ENCODE measurements at places on chromosomes 16 and 17. TPM values are rescaled to one million over a fixed set of nuclear protein-coding genes. Genes with fewer than 3 reads are reported as not detected.

DNA sequence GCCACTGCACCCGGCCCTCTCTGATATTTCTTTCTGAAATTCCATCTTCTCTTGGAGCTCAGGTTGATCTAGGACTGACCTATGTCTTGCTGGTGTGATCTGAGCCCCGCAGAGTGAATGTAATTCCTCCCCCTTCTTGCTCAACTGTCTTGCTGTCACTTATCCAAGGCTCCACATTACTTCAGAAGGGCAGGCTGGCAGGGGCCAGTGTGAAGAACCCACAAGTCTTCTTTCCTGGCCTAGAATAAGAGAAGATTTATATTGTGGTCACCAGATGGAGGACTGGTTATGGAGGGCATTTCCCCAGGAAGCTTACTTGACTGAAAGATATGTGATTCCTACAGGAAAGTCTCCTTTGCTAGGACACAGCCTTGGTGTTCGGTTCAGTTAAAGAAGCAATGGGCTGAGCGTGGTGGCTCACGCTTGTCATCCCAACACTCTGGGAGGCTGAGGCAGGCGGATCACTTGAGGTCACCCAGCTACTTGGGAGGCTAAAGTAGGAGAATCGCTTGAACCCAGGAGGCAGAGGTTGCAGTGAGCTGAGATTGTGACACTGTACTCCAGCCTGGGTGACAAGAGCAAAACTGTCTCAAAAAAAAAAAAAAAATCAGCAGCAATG, 13.4 kb downstream of the ITGAL start:
- no peaks in the 10 kb centered on the region for H3K36me3 ChIP-seq
- no peak overlapping the region for H3K4me3 ChIP-seq
- no peaks in the 10 kb centered on the region for H3K27me3 ChIP-seq

GRCh38 chr17:75723171-75723930, 2.1 kb downstream of the ITGB4 start:
- no peak overlapping the region for H3K27ac ChIP-seq
- H3K4me1 ChIP-seq: no peaks in the 10 kb centered on the region
- H3K4me3 ChIP-seq: no peak overlapping the region
- no peaks in the 10 kb centered on the region for H3K27me3 ChIP-seq
- H3K36me3 ChIP-seq: no peaks in the 10 kb centered on the region

Gene SOX9
- 30.3 TPM for total RNA-seq

DNA sequence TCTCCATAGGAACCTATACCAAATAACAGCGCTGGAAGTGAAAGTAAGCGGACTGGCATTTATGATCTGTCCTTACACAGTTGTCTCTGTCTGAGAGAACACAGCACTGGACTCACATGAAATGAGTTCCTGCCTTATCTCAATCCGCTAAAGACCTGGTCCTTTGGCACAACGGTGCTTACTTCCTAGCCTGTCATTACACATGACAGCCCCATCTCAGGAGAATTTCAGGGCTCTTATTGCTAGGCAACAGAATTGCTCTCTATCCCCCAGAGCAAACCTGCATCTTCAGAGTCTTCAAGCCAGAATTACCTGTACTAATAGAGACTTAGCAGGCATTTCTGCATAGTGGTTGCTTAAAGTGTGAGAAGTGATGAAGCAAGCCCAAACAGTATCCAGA, 4.3 kb downstream of the KCNJ2 start:
- H3K36me3 ChIP-seq: no peaks in the 10 kb centered on the region
- H3K27me3 ChIP-seq: no peaks in the 10 kb centered on the region
- no peak overlapping the region for H3K27ac ChIP-seq
- H3K4me3 ChIP-seq: no peak overlapping the region

DNA sequence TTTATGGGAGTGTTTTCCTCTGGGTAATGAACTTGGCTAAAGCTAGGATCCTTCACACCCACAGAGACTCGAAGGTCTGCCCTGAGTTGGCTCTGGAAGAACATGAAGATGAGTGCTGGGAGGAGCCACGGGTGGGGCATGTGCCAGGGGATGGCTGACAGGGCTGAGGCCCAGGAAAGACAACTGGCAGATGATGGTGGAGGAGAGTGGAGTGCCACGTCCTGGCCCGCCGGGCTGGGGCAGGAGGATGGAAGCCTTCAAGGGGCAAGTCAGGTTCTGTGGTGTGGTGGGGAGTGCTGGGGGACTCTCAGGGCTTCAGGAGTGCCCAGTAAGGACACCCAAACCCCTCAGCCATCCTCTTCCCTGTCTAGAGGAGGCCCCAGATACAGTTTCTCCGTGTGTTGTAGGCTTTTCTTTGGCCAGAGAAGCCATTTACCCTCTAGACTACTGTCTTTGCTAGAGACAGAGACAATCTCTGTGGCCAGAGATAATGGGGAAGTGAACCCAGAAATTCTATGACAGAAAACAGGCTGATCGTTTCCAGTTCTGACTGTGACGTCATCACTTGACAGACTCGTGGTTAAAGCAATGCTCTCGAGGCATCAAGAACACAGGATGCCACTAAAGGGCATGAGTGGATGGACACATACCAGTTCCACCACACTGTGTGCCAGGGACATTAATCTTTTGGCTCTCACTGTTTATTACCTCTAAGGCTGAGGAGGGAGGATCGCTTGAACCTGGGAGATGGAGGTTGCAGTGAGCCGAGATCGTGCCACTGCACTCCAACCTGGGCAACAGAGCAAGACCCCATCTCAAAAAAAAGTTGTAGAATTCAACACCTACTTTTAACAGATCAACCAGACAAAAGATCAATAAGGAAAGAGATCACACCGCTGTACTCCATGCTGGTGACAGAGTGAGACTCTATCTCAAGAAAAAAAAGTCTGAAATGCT, 18.6 kb upstream of the SLC5A10 start:
- no peaks in the 10 kb centered on the region for H3K4me1 ChIP-seq
- no peak overlapping the region for H3K27ac ChIP-seq
- no peak overlapping the region for H3K4me3 ChIP-seq

- DNase-seq: no peak
- H3K4me3 ChIP-seq: no peak overlapping the region
- peaks cover 22% of the 10 kb centered on the region for H3K36me3 ChIP-seq
- no peak overlapping the region for H3K27ac ChIP-seq
Observed at GRCh38 chr17:81589612-81590011, 37.5 kb upstream of the FAAP100 start.

GRCh38 chr17:4998732-4999429, 1.1 kb downstream of the KIF1C start:
- DNase-seq: peak; percentile 54
- peak overlapping the region; percentile 78 for H3K4me3 ChIP-seq
- peaks cover 18% of the 10 kb centered on the region for H3K4me1 ChIP-seq
- H3K27me3 ChIP-seq: no peaks in the 10 kb centered on the region

DNA sequence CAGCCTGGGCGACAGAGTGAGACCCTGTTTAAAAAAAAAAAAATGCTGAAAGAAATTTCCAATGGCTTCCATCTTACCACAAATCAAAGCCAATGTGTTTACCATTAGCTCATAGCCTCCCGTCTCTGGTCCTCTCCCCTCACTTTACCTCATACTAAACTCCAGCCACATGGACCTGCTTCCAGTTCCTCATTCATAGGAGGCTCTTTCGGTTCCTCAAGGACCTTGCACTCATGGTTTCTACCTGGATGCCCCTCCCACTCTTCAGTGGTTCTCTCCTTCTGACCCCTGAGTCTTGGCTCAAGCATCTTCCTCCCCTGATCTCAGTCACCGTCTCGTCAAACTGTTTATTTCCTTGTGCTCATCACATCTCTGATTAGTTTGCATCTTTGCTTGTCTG, 3.8 kb upstream of the DEF8 start:
- H3K27me3 ChIP-seq: no peaks in the 10 kb centered on the region
- H3K4me3 ChIP-seq: no peak overlapping the region
- peak overlapping the region; percentile 42 for H3K27ac ChIP-seq
- DNase-seq: peak; percentile 75
- H3K4me1 ChIP-seq: peaks cover 45% of the 10 kb centered on the region
- H3K36me3 ChIP-seq: peaks cover 6% of the 10 kb centered on the region

Gene TMEM114
- total RNA-seq: not detected

DNA sequence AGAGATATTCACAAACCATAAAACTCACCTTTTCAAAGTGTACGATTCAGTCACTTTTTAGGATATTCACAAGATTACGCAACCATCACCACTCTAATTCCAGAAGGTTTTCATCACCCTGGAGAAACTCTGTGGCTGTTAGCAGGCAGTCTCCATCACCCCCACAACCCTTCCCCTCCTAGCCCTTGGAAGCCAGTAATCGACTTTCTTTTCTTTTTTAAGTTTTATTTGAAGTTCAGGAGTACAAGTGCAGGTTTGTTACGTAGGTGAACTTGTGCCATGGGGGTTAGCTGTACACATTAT, 363.5 kb downstream of the CPPED1 start:
- H3K4me3 ChIP-seq: no peak overlapping the region
- H3K4me1 ChIP-seq: no peaks in the 10 kb centered on the region
- H3K36me3 ChIP-seq: no peaks in the 10 kb centered on the region
- H3K27me3 ChIP-seq: no peaks in the 10 kb centered on the region

GRCh38 chr17:45235416-45236281, 14.0 kb downstream of the FMNL1 start:
- peak; percentile 88 for DNase-seq

GRCh38 chr17:80910043-80910442, 81.6 kb upstream of the CHMP6 start:
- no peak for DNase-seq
- peak overlapping the region; percentile 14 for H3K27ac ChIP-seq
- H3K27me3 ChIP-seq: no peaks in the 10 kb centered on the region
- 0 out of 2 replicates have a peak, but pooled peaks cover 4% of the 10 kb centered on the region for H3K36me3 ChIP-seq
- H3K4me1 ChIP-seq: peaks cover 40% of the 10 kb centered on the region

DNA sequence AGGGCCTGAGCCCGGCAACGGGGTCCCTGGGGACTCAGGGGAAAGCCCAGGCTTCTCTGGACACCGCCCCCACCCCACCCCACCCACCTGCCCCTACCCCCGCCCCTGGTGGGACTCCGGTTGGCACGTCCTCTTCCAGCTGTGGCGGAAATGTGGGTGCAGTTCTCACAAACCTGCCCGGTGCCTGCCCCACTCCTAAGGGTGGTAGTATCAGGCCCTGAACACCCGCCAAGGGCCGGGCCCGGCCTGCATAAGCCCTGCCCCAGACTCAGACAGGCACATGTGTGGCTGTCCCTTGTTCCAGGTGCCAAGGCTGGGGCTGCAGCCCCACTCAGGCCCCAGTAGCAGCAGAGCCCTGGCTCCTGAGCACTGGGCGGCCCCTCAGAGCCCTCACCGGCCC, 58.1 kb downstream of the ACTG1 start:
- no peaks in the 10 kb centered on the region for H3K36me3 ChIP-seq
- H3K27me3 ChIP-seq: no peaks in the 10 kb centered on the region
- H3K27ac ChIP-seq: no peak overlapping the region
- no peaks in the 10 kb centered on the region for H3K4me1 ChIP-seq
- no peak overlapping the region for H3K4me3 ChIP-seq
